ENCODE measurements at places on chromosomes 5 and 9.

DNA sequence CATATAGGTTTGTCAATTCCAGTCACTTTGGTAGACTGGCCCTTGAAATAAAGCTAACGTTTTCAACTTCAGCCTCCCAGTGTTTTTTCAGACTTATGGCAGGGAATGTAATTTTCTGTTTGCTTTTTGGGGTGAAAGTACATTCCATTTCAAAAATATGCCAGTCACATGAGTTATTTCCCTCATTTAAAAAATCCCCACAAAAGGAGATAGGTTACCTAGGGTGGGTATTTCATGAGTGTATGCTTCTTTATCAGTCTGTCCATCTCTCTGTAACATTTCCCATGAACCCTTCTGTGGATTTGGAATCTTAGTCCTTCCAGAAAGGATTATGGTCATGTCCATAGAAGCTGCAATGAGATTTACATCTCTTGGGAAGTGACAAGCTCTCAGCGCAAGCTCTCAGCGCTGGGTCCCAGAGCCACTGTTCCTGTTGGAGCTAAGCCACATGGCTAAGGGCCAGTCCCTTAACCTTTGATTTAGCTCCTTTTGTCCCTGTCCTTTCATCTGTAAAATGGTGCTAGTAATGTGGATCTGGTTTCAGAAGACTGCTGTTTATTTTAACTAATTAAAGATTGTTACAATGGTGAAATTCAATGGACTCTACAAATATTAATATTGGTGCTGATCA is 294.9 kb downstream of the NR3C1 start:
- H3K27ac ChIP-seq = no peak overlapping the region
- no peak for DNase-seq
- H3K36me3 ChIP-seq = no peaks in the 10 kb centered on the region
- H3K4me3 ChIP-seq = no peak overlapping the region

- no peaks in the 10 kb centered on the region for H3K4me1 ChIP-seq
- no peak overlapping the region for H3K27ac ChIP-seq
- DNase-seq = no peak
- H3K4me3 ChIP-seq = no peak overlapping the region
- peaks cover 9% of the 10 kb centered on the region for H3K27me3 ChIP-seq
Observed at GRCh38 chr5:44390351-44390750, 1.1 kb upstream of the FGF10 start.

GRCh38 chr5:103758996-103759395 is 196.4 kb upstream of the NUDT12 start:
- H3K4me3 ChIP-seq = no peak overlapping the region
- H3K4me1 ChIP-seq = no peaks in the 10 kb centered on the region
- DNase-seq = no peak
- no peaks in the 10 kb centered on the region for H3K36me3 ChIP-seq
- H3K27ac ChIP-seq = no peak overlapping the region

DNA sequence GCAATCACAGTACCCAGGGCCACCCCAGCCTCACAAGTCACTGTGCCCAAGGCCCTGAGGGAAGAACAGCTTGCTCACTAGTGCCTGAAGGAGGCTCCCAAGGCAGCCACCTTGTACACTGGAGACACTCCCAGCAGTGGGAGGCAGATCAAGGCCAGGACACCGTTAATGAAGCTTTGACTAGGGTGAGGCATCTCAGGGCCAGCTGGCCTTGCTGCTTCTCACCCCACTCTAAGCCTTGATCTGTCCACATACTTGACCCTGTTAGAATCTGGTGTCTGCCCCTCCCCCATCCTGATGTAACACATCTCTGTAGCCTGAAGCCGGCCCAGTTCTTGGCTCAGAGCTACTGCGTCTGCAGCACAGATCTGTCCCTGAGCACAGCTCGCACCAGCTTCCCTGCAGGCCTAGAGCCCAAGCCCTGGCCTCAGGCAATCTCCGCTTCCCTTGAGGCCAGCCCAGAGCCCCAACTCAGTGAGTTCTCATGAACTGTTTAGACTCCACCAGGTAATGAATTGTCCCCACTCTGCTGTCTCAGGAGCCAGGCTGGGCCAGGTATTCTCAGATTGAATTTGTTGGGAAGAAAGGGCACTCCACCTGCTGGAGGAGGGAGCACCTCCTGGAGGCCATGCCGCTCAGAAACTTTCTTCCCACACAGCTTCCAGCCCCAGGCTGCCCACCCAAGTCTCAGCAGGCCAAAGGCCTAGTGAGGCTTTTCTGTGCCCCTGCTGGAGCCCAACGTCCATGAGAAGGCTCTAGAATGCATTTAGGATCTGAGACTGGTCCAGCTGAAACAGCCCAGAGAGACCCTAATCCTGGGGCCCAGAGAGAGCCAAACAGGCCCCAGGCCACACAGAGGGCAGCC is 13.4 kb upstream of the JADE2 start:
- H3K36me3 ChIP-seq = no peaks in the 10 kb centered on the region
- no peak overlapping the region for H3K27ac ChIP-seq
- H3K4me3 ChIP-seq = no peak overlapping the region
- H3K4me1 ChIP-seq = peaks cover 7% of the 10 kb centered on the region
- DNase-seq = no peak

Measured in CD8-positive, alpha-beta memory T cell (primary cell).